HTR-8/SVneo (cell line): ENCODE measurements at places on chromosomes 6 and 20.

DNA sequence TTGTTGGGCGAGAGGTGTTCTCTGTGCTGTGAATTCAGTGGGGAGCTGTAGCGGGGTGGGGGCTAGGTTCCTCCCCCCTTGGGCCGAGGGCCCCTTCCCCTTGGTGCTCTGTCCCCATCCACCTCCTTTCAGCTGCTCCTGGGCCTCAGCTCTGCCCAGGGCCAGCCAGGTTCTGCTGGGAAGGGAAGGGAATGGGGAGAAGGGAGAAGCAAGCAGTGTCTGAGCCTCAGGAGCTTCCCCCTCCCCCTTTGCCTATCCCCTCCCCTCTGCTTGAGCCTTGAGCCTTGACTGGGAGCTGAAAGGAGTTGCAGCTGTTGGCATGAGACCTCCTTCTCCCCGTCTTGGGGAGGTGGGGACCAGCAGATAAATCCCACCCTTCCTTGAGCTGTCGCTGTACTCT, 576 bp upstream of the RRP36 start:
- no peak for DNase-seq

DNA sequence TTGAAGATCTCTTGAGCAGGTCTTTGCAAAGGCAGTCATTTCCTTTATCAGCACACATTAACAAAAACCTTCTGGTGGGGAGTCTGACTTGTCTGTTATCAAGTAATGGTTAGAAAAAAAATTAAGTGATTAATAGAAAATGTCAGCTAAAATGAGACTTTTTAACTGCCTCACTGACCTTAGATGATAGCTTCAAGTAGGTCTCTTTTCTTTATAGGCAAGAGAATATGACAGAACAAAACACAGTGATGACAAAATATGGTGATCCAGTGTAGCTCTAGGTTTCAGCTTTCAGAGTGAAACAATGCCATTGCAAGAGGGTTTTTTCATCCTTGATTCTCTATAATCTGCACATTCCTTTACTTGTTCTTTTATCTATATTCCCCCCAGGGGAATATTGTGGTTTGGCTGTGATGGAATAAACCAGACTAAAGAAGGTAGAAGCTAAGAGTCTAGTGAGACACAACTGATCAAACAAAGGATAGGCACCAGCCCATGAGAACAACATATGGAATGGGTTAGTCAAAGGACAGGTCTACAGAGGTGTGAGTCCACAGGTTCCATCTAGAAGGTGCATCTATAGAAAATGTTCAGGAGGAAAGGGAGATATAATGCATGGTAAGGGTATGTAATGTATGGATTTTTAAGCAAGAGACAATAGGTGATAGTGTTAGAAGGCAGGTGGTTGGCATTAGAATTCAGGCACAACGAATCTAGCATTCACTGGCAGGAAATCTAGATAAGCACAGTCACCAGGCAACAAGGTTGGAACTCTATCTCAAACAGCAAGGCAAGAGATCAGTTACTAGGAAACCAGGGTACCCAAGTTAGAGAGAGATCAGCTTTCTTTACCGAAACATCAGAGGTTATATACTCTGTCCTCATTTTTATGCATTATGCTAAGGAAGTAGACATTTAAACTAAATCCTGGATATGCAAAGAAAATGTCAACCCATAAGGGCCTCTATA, 228.9 kb upstream of the SMLR1 start:
- DNase-seq: no peak

- DNase-seq: no peak
These were observed 13.4 kb downstream of the EPB41L2 start for GRCh38 chr6:131049608-131050007.

GRCh38 chr6:119423996-119424395, 74.4 kb upstream of the MAN1A1 start:
- DNase-seq: no peak

GRCh38 chr6:142932889-142933288, 12.1 kb downstream of the HIVEP2 start:
- DNase-seq: no peak

DNA sequence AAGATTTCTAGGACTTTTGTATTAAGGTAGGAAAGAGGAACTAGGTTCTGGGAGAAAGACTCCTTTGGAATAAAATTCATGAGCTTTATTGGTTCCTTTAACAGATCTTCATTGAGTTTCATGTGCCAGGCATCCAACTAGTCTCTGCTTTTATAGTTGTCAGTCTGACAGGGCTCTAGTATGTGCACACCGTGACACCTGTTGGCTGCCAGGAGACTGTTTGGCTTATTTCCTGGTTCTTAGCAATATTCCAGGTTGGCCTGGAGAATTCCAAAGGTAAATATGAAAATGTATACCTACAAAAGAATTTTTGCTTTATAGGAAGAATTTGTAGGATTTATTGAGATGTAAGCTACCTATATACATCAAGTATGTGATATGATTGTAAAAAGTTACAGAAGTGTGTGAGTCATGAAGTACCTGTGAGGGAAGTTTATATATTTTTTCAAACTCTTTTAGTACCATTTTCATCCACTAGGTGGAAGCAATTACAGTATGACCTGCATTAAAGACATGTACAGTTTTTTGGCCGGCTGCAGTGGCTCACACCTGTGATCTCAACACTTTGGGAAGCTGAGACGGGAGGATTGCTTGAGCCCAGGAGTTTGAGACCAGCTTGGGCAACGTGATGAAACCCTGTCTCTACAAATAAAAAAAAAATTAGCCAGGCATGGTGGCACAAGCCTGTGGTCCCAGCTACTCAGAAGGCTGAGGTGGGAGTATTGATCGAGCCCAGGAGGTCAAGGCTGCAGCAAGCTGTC, 35.2 kb downstream of the NDUFAF5 start:
- DNase-seq: peak; percentile 40

GRCh38 chr6:143536461-143536865, 24.9 kb upstream of the FUCA2 start:
- peak; percentile 11 for DNase-seq

GRCh38 chr6:56758120-56758519, 115.4 kb upstream of the DST start:
- DNase-seq: no peak

DNA sequence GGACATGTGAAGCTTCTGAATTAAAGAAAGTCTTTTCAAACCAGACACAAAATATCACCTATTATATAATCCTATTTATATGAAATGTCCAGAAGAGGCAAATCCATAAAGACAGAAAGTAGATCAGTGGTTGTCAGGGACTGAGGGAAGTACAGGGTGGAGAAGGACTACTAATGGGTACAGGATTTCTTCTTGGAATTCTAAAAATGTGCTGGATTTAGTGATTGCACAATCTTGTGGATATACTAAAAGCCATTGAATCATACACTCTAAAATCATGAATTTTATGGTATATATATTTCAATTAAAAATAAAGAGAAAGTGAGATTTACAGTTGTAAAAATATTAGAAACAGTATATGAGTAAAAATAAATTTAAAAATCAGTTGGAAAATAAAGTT, 18.7 kb upstream of the MC3R start:
- DNase-seq: no peak

GRCh38 chr6:88157106-88157505, 9.0 kb downstream of the CNR1 start:
- DNase-seq: no peak

GRCh38 chr6:154359161-154359574, 2.6 kb upstream of the IPCEF1 start:
- DNase-seq: no peak
